ENCODE measurements at places on chromosomes 6 and 20. TPM values are rescaled to one million over a fixed set of nuclear protein-coding genes. Genes with fewer than 3 reads are reported as not detected.

The MCHR2 gene
- not detected for total RNA-seq

The TNXB gene
- total RNA-seq = 35.8 TPM

The C20orf144 gene
- not detected for total RNA-seq

The SLC52A3 gene
- total RNA-seq = not detected

The RIN2 gene
- 38.9 TPM for total RNA-seq

Measured in cardiac ventricle fibroblast (primary cell).